ENCODE measurements at places on chromosomes 1 and 21.
A peak's percentile ranks its signal among the peaks of the same experiment; 100 is the strongest.

- no peak for DNase-seq
These were observed 130.7 kb upstream of the BMP8A start for GRCh38 chr1:39360731-39361130.

GRCh38 chr1:2203671-2204414 is 9.3 kb upstream of the FAAP20 start:
- DNase-seq, result no peak

DNA sequence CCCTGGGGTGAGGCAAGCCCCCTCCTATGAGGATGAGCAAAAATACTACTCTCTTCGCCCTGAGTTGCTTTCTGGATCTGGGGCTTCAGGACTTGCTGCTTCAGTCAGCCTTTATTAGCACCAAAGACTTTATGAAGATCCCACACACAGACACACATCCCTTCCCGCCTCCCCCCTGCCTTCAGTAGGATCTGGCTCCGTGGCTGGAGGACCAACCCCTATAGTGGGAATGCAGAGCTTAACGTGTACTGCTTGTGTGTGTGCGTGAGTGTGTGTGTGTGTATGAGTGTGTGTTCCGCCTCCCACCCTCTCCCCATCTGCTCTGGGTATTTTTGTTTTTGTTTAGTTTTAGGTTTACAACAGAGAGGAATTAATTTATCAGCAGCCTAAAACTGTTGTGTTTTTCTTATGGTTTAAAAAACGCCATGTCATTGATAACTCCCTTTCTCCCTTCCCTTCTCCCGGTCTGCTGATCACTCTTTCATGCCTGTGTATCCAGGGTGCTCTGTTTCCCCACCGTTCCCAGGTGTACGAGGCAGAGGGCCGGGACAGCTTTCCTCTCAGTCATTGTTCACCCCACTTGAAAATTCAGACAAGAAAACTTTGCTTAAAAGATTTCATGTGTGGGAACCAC is 27.5 kb upstream of the ZFP69B start:
- DNase-seq, result no peak

GRCh38 chr1:183590244-183591191 is at the start of gene NCF2:
Gene NCF2, minus strand, starts transcription at chr1:183590459. Its CDS starts 130 bp downstream, at chr1:183590329.
- DNase-seq, result no peak

- peak; percentile 18 for DNase-seq
These were observed 27.4 kb downstream of the DTL start for GRCh38 chr1:212062832-212063438.

GRCh38 chr1:40399984-40400704 is 26.6 kb downstream of the SMAP2 start:
- DNase-seq, result no peak

- no peak for DNase-seq
These were observed 276.3 kb upstream of the GJB5 start for GRCh38 chr1:34478515-34479076.

DNA sequence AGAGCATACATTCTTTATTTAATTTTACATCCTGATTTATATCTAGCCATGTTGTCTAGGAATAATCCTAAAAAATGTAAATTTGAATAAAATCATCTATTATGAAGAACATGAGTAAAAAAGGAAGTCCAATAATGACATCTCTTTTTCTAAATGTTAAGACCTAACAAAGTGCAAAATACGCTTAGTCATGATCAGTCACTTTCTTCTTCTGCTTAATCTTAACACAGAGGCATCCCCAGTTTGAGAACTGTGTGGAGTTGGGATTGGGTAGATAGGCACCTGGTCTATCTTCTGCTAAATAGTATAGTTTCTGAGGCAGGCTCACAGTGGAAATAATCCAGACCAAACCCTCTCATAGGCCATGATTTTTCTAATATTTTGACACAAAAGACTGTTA is 311.7 kb upstream of the LRRC7 start:
- no peak for DNase-seq

- no peak for DNase-seq
These were observed 4.8 kb upstream of the CNTN2 start for GRCh38 chr1:205038132-205038786.

- no peak for DNase-seq
These were observed 76.0 kb downstream of the MAN1C1 start for GRCh38 chr1:25692560-25692959.

- no peak for DNase-seq
These were observed 39.1 kb downstream of the CLIC6 start for GRCh38 chr21:34707876-34708325.

DNA sequence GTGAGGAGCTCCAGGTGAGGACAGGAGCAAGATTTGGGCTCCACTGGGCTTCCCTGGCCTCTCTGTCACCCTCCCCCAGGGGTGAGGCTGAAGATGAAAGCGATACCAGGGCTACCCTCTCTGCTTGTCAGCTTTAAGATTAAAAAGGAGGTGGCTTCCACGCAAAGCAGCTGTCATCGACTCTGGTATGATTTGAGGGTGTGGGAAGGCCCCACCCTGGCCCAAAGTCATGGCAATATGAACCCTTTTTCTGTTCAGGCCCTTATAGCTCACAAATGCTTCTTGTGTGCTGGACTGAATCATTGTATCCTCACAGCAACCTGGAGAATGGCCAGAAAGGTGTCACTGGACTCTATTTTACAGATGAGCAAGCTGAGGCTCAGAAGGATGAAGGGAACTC is 41.6 kb downstream of the NUAK2 start:
- DNase-seq, result no peak

GRCh38 chr1:214391873-214392645 is 111.1 kb downstream of the SMYD2 start:
- no peak for DNase-seq

DNA sequence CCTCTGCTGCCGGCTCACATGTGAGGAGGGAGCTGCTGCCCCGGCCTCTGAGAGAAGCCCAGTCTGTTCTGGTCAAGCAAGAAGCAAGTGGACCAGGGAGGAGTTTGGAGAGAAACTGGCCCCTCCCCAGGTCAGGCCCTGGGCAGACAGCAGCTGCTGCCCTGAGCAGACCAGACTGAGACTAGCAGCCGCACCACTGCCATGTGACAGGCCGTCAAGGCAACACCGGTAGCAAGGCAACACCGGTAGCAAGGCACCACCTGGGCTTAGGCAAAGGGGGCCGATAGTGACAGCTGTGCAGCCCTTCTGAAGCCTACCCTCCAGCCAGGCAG is 50.3 kb downstream of the ARHGEF16 start:
- DNase-seq, result no peak

DNA sequence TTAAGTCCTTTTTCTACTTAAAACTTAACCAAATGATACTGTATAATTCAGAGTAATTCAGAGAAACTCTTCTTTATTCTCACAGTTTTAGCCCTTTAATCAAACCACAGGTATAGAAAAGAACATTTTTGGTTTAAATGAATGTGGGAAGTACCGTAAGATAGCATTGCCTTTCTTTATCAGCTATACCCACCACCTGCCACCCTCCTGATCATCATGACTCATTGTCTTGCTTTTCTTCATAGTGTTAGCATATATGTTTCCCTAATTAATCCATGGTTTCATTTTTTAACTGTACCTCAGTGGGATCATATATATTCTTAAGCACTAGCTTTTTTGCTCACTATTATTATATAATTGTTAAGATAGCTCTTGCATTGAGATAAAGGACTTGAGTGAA is 27.5 kb upstream of the ANGPTL1 start:
- peak; percentile 0 for DNase-seq

GRCh38 chr1:157469300-157469699 is 83.0 kb downstream of the FCRL5 start:
- DNase-seq, result no peak

DNA sequence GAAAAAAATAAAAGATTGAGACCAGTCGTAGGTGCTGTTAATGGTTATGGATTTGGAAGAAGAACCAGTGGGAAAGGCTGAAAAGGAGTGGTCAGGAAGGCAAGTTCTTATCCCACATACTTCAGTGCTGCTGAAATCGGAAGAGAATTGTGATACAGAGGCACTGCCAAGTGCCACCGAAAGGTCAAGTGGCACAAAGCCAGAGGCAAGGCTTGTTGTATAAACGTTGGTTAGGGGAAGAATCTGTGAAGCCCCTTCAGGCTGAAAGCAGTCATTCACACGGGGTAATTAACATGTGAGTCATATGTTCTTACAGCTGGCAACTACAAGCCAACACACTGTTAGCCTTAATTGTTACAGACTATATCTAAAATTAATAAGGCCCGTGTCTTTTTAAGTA is 48.8 kb downstream of the ZBTB40 start:
- DNase-seq, result no peak

DNA sequence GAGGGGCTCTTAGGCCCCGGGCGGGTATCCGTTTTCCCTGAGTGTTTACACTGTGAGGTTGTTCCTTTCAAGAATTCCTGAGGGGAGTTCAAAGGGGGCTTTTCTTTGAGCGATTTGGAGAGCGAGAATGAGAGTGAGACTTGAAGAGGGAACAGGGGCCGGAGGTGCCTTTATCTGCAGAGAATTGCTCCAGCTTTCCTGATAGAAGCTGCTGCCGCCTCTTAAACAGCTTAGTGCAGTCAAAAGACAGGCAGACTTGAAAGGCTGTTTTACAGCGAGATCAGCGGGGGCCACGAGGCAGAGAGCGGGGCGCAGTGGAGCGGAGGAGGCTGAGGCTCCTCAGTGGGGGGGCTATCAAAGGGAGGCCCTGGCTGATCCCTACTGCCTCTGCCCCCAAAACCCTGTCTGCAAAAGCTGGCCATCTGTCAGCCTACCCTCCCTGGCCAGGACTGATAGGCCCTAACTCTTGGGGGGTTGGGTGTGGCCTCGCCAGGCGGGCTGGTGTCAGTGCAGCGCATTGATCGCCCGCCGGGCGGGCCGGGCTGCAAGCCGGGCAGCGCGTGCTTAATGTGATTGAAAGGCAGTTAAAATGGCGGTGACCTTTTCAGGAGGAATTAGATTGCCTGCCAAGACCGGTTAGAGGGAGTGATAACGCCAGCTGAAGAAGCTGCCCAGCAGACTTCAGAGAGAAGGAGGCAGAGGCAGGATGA is 36.4 kb downstream of the TMEM53 start:
- DNase-seq, result no peak

DNA sequence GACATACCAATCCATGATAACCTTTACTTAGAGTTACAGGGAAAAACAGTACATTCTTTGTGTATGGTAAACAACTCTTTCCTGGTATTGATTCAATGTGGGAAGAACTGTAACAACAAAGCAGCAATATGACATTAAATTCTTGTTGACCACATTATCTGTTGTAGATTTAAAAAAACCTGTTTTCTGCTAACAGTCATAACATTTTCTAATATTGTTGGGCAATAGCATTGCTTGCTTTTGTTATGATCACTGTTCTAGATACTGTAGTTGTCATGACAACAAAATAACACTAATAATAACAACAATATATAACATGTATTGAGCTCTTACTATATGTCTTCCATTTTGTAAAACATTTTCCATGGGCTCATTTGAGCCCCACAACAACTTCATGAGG is 54.2 kb downstream of the PDE4B start:
- no peak for DNase-seq

GRCh38 chr21:36923270-36923669 is 43.2 kb downstream of the HLCS start:
- DNase-seq, result no peak

DNA sequence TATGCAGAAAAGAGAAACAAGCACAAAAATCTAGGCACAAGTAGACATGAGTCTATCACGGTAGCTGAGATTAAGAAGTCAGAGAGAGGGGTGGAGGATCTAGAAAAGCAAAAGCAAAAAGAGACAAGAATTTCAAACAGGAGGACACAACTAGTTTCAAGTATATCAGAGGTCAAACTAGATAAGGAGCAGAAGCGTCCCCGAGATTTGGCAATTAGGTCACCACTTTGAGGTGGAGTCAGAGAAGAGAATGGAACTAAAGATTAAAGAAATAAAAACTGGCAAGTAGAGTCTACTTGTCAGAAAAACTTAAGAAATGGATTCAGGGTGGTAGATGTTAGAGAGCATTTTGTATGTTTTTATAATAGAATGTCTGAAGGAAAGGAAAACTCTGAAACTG is 2.3 kb downstream of the SF3B4 start:
- no peak for DNase-seq

DNA sequence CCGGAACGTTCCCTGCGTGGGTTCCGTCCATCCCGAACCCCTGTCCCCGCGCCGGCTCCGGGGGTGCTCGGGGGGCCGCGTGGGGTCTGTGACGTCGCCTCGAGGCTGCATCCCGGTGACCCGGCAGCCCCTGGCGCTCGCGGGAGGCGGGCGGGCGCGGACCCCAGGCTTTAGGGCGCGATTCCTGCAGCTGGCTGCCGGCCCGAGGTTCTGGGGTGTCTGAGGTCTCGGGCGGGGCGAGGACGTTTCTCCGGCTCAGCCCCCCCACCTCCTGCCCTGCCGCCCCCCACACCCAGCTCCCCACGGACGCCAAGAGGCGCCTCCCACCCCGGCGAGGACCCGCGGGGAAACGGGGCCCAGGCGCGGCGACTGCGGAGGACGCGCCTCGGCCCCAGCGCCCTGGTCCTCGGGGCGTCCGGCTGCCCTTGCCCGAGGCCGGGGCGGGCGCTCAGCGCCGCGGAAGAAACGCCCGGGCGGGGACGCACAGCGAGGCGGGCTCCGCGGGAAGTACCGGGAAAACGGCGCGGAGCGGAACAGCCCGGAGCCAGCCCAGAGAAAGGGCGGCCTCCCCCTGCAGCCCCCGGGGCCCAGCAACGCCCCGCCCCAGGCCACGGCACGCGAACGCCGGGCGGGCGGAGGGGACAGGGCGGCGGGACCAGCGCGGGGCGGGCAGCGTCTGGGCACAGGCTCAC is 1.3 kb upstream of the PCBP3 start:
- no peak for DNase-seq

DNA sequence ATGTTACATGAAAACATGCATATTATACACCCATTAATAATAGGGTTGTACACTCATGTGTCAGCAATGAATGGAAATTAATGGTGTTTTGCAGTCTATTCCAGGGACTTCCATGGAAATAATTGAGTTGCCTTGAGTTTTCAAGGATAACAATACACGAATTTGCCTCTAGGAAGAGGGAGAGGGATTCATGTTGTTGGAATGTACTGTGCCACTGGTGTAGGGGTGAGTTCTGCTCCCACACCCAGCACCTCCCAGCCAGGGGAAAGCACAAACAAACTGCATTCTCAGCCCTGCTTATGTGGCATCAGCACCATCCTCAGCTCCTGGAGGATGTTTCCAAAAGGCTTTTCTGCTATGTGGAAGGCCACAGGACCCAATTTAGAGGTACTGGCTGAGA is 57.8 kb downstream of the BCAR3 start:
- DNase-seq, result no peak

GRCh38 chr1:243287652-243288051 is 31.8 kb downstream of the SDCCAG8 start:
- no peak for DNase-seq

Data from putamen (tissue), 1 donor.